GM10248 (cell line): ENCODE measurements at places on chromosomes 5 and 9.

GRCh38 chr9:14306672-14307660 is 7.0 kb downstream of the NFIB start:
- no peak for DNase-seq

- DNase-seq: no peak
These were observed 289.3 kb downstream of the ASTN2 start for GRCh38 chr9:117125531-117125930.

DNA sequence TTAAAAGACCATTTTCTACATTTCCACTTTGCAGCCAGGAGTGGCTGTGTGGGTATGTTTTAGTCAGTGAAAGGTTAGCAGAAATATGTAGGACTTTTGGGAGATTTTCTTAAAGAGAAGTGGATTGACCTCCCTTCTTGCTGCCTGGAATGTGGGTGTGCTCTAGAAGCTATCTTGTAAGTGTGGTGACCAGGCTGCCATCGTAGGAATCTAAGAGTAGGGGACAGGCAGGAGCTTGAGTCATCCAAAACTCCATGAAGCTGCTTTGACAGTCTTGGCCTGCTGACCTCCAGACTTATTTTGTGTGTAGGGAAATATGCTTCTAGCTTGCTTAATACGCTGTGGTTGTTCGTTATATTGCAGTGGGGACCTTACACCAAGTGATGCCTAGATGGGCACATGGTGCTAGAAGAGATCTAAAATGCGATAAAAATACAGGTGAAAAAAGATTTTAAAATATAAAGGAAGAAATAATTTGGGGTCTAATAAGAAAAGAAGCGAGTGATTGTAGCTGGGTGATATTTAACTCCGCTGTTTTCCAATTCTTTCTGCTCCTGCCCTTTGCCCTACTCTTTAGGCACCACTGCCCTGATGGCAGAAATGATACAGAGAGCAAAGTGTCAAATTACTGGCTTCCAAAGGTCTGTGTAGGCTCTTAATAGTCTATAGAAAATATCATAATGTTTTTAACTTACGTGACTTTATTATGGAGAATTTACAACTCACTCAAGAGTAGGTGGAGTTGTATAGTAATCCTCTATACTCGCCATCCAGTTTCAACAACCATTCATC is 298.2 kb upstream of the ZNF608 start:
- no peak for DNase-seq

DNA sequence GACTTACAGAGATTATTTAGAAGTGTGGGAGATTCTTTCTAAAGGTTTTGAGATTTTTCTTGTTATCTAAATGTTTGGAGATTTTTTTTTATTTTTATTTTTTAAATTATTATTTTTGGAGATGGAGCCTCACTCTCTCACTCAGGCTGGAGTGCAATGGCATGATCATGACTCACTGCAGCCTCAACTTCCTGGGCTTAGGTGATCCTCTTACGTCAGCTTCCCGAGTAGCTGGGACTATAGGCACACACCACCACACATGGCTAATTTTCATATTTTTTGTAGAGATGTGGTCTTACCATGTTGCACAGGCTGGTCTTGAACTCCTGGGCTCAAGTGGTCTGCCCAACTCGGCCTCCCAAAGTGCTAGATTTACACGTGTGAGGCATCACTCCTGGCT is 694.5 kb downstream of the TLE1 start:
- DNase-seq: no peak

GRCh38 chr9:33377089-33377715 is 25.2 kb downstream of the AQP7 start:
- no peak for DNase-seq

GRCh38 chr9:136437430-136437829 is 2.2 kb downstream of the INPP5E start:
- no peak for DNase-seq

- no peak for DNase-seq
These were observed 254.3 kb upstream of the KLF9 start for GRCh38 chr9:70668751-70669150.

DNA sequence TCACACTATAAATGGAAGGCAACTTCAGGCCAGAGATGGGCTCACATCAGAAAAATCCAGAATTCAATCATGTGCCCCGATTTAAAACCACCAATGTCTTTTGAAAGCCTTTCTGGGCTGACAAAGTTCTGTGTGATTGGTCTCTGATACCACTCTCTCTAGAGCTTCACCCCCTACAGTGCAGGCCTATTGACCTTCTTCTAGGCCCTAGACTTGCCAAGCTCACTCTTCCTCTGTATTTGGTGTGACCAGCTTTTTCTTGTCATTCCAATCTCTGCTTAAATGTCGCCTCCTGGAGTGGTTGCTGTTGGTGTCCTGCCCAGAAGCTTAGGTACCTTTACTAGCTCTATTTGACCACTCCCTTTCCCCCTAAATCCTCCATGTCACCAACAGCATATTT is 78.7 kb downstream of the GCNT4 start:
- no peak for DNase-seq

GRCh38 chr5:30405821-30406220 is 787.7 kb upstream of the CDH6 start:
- DNase-seq: no peak
